ENCODE measurements at places on chromosomes 1 and 21. TPM values are rescaled to one million over a fixed set of nuclear protein-coding genes. Genes with fewer than 3 reads are reported as not detected.

Gene PIGV
- 7.1 TPM for polyA plus RNA-seq

Gene TRPM2
- 1.5 TPM for polyA plus RNA-seq

Gene CLCA4
- not detected for polyA plus RNA-seq

Gene KCNE2
- 0.47 TPM for polyA plus RNA-seq

Gene MLLT11
- polyA plus RNA-seq: 10.4 TPM

Gene SYT14
- polyA plus RNA-seq: 1.7 TPM

Gene PCSK9
- 3.9 TPM for polyA plus RNA-seq

Gene NBPF4
- not detected for polyA plus RNA-seq

Gene SYT6
- 1.7 TPM for polyA plus RNA-seq

Gene PTGFR
- 27.1 TPM for polyA plus RNA-seq

Gene OR6K3
- polyA plus RNA-seq: not detected

Gene NKAIN1
- polyA plus RNA-seq: 1.3 TPM

Gene CCNL2
- 169 TPM for polyA plus RNA-seq

Gene PRAMEF4
- polyA plus RNA-seq: not detected

Gene KCNJ6
- 2.1 TPM for polyA plus RNA-seq

Gene CDA
- 0.18 TPM for polyA plus RNA-seq

Gene DMBX1
- polyA plus RNA-seq: not detected

Gene S100A3
- 0.77 TPM for polyA plus RNA-seq

Gene RBP7
- 3.2 TPM for polyA plus RNA-seq

Gene CRYAA
- not detected for polyA plus RNA-seq

Measured in forelimb muscle (tissue), 1 donor.